ENCODE measurements at places on chromosomes 6 and 20. TPM values are rescaled to one million over a fixed set of nuclear protein-coding genes. Genes with fewer than 3 reads are reported as not detected.

GRCh38 chr20:23966298-23966697 is 22.3 kb downstream of the GGTLC1 start:
- no peak for DNase-seq

- no peak for DNase-seq
These were observed 7.4 kb downstream of the SENP6 start for GRCh38 chr6:75608956-75609533.

TMEM200A gene
- polyA plus RNA-seq: 27.8 TPM

PSMG4 gene
- polyA plus RNA-seq: 21.7 TPM
